ENCODE measurements at places on chromosomes 7 and 10.

- peak overlapping the region; percentile 56 for H3K4me3 ChIP-seq
- H3K36me3 ChIP-seq: no peaks in the 10 kb centered on the region
- peak overlapping the region; percentile 79 for H3K27ac ChIP-seq
- H3K4me1 ChIP-seq: peaks cover 41% of the 10 kb centered on the region
- H3K27me3 ChIP-seq: no peaks in the 10 kb centered on the region
These were observed 132.1 kb downstream of the KLF6 start for GRCh38 chr10:3652886-3653285.

GRCh38 chr10:21084700-21085099 is 187.6 kb upstream of the NEBL start:
- no peak for DNase-seq
- H3K27ac ChIP-seq: no peak overlapping the region
- H3K27me3 ChIP-seq: no peaks in the 10 kb centered on the region

- H3K4me1 ChIP-seq: no peaks in the 10 kb centered on the region
- no peaks in the 10 kb centered on the region for H3K27me3 ChIP-seq
- H3K36me3 ChIP-seq: no peaks in the 10 kb centered on the region
These were observed 23.2 kb upstream of the ELAPOR2 start for GRCh38 chr7:87082675-87083074.

DNA sequence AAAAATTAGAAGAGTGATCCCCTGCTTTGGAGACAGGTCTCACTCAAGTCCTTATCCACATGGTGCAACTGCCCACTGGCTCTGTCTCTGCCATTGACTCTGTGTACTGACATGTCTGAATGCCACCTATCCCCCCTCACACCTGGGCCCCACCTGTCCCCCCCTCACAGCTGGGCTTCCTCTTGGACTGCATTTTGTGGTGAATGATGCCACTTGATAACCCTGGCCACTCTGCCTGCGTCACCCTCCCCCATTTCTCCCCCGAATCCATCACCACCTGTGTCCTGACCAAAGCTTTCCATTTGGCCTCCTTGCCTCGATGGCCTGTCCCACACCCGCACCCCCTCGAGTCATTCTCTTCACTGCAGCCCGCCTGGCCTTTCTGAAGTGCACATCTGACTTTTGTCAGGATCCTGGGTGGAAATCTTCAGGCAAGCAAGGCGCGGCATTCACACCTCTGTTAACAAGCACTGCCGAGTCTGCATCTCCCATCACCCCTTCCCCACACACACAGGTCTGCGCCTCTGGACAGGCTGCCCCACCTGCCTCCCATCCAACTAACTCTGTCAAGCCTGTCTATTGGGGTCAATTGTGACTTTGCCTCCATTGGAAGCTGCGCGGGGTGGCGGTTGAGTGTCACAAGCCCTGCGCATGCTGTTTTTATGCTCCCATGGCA is 175.3 kb upstream of the KLF14 start:
- no peaks in the 10 kb centered on the region for H3K27me3 ChIP-seq
- H3K27ac ChIP-seq: peak overlapping the region; percentile 14
- H3K4me3 ChIP-seq: no peak overlapping the region
- peaks cover 28% of the 10 kb centered on the region for H3K4me1 ChIP-seq

GRCh38 chr7:140225562-140226249 is 48.9 kb upstream of the KDM7A start:
- no peak overlapping the region for H3K27ac ChIP-seq
- H3K4me1 ChIP-seq: peaks cover 18% of the 10 kb centered on the region
- no peak overlapping the region for H3K4me3 ChIP-seq
- DNase-seq: no peak
- H3K27me3 ChIP-seq: peaks cover under 1% of the 10 kb centered on the region
- H3K36me3 ChIP-seq: no peaks in the 10 kb centered on the region

- no peak overlapping the region for H3K4me3 ChIP-seq
- DNase-seq: no peak
- H3K4me1 ChIP-seq: no peaks in the 10 kb centered on the region
- peaks cover 3% of the 10 kb centered on the region for H3K27me3 ChIP-seq
- H3K27ac ChIP-seq: no peak overlapping the region
These were observed 109.1 kb downstream of the LSM5 start for GRCh38 chr7:32381024-32381601.

GRCh38 chr10:51045871-51046270 is 28.4 kb upstream of the PRKG1 start:
- DNase-seq: no peak
- no peaks in the 10 kb centered on the region for H3K27me3 ChIP-seq
- no peak overlapping the region for H3K4me3 ChIP-seq
- no peaks in the 10 kb centered on the region for H3K36me3 ChIP-seq
- no peaks in the 10 kb centered on the region for H3K4me1 ChIP-seq

DNA sequence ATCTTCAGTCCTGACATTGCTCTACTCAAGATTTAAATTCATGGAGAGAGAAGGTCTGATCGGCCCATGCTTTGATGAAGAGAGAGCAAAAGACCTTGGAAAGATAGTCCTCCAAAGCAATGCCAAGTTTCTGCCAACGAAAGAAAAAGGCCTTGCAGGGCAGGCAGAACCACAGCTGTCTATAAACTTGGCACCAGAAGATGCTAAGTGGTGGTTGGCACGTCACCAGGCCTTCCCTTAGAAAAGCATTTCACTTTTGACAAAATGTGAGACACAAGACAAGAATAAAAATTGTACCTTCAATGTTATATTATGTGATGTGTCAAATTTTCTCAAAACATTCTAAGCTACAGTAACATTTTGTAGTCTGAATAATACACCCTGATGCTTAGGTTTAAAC is 42.0 kb upstream of the FGFR2 start:
- H3K27ac ChIP-seq: no peak overlapping the region
- H3K36me3 ChIP-seq: no peaks in the 10 kb centered on the region
- no peaks in the 10 kb centered on the region for H3K27me3 ChIP-seq
- DNase-seq: no peak
- H3K4me3 ChIP-seq: no peak overlapping the region
- no peaks in the 10 kb centered on the region for H3K4me1 ChIP-seq

DNA sequence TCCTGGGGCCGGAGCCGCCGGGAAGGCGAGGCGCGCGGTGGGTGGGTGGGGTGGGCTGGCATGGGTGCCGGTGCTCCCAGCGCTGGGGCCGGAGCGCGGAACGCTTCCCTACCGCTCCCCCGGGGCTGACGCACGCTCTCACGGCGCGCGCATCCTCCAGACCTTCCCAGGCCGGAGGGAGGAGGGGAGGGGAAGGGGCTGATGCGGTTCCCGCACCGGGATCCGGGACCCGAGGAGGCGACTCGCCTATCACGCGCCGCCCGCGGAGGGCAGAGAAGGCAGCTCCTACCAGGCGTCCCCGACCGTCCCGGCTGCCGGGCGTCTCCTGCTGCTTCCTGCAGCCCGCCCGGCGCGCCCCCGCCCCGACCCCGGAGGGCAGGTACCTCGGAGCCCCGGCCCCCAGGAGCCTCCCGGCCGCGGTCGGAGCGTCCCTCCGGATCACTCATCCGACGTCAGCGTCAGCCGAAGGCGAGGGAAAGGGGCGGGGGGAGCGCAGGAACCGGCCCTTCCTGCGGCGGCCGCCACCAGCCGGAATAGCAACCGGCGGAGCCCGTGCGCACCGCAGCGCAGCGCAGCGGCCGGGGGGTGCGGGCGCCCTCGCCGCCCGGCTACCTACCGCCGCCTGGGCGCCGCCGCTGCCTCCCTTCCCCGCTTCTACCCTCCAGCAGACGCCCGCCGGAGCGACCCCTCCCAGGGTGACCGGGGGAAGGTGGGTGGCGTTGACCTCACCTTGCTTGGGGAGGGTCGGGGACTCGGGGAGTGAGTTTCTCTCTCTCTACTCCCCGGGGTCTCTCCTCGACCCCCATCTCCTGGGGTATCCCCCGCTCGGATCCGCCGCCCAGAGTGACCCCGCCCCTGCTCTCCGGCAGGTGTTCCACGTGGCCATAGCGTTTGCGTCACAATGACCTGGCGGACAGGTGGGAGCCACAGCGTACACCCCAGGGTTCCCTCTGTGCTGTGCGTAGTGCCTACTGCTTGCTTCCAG is at the start of gene ICA1:
ICA1 (minus strand) TSS at position 457 of the 985 bp plus-strand sequence. CDS start 26,241 bp downstream, outside the sequence.
- peaks cover 7% of the 10 kb centered on the region for H3K4me1 ChIP-seq
- H3K27me3 ChIP-seq: peaks cover 60% of the 10 kb centered on the region
- H3K4me3 ChIP-seq: no peak within 1 kb of the TSS
- H3K36me3 ChIP-seq: no peaks in the 10 kb centered on the region

- H3K27me3 ChIP-seq: no peaks in the 10 kb centered on the region
These were observed 26.1 kb downstream of the ZFAND4 start for GRCh38 chr10:45646384-45647050.

DNA sequence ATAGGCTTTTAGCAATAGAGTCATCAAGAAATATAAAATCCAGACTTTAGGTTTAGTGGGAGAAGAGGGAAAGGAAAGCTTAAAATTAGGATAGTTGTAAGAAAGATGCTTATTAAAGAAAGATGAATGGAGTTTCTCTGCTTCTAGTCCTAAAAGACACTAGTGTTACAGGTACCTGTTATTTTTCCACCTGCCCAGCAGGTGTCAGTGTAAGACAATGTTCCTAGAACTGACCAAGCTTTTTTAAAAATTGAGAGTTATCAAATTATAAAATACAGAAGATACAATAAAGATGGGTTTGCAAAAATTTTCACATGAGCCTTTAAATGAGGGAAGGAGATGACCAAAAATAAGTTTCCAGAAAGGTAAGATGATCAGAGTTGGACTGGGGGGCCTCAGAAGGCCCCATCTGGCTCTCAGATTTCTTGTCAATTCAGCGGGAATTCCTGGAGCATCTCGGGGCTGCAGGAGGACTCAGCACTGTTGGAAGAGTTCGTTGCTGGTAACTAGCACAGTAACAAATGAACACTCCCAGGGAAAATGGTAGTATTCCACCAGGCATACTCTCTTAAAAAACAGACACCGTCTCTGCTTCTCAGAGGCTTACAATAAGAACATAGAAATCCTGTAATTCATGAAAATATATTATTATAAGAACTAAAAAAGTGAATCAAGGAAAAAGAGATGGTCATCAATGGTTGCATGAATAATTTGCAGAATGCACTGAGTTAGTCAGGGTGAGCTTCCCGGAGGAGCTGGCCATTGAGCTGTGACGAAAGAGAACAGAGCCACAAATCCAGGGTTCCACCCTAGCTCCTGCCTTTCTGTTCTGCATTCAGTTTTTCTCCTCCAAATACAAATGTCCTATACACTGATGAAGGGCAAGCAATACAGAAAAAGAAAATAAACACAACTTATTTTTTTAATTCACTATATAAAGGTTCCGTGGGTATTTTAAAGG is 71.8 kb upstream of the PIK3CG start:
- no peaks in the 10 kb centered on the region for H3K27me3 ChIP-seq
- no peaks in the 10 kb centered on the region for H3K4me1 ChIP-seq
- no peak for DNase-seq
- H3K4me3 ChIP-seq: no peak overlapping the region

DNA sequence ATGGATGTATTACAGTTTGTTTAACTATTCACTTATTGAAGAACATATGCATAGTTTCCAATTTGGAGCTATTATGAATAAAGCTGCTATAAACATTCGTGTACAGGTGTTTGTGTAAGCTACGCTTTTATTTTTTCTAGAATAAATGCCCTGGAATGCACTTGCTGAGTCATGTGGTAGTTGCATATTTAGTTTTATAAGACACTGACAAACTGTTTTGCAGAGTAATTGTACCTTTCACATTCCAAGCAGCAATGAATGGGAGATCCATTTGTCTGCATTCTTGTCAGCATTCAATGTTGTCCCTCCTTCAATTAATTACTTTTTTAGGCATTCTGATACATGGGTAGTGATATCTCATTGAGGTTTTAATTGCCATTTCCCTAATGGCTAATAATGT is 373.6 kb upstream of the GHITM start:
- H3K27ac ChIP-seq: no peak overlapping the region
- H3K4me3 ChIP-seq: no peak overlapping the region
- no peak for DNase-seq

DNA sequence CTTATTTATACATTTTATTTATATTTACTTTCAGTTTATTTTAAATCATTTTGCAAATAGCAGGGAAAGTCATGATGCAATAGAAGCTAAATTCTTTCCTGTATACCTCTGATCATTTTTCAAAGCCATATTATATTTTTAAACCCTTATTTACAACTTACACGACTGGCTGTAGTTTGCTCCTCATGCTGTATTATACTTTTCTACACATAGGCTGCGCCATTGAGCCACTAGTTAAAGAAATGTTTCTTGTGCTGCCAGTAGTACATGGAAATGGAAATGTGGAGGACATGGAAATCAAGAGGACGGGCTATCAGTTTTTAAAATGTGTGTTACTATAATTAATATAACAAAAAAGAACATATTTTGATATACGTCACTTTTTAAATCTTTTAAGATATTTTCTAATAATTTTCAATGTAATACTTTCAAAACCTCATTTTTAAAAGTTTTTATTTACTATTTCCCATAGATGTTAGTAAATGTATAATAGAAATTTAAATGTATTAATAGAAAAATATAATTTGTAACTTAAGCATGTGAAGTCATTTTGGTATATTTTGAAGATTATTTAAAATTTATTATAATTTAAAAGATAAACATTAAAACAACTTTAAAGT is 118.5 kb downstream of the VTI1A start:
- H3K27ac ChIP-seq: no peak overlapping the region
- H3K4me3 ChIP-seq: no peak overlapping the region
- DNase-seq: peak; percentile 52
- no peaks in the 10 kb centered on the region for H3K36me3 ChIP-seq
- H3K4me1 ChIP-seq: no peaks in the 10 kb centered on the region

GRCh38 chr7:80942261-80943041 is 23.6 kb upstream of the SEMA3C start:
- DNase-seq: no peak
- no peaks in the 10 kb centered on the region for H3K4me1 ChIP-seq

DNA sequence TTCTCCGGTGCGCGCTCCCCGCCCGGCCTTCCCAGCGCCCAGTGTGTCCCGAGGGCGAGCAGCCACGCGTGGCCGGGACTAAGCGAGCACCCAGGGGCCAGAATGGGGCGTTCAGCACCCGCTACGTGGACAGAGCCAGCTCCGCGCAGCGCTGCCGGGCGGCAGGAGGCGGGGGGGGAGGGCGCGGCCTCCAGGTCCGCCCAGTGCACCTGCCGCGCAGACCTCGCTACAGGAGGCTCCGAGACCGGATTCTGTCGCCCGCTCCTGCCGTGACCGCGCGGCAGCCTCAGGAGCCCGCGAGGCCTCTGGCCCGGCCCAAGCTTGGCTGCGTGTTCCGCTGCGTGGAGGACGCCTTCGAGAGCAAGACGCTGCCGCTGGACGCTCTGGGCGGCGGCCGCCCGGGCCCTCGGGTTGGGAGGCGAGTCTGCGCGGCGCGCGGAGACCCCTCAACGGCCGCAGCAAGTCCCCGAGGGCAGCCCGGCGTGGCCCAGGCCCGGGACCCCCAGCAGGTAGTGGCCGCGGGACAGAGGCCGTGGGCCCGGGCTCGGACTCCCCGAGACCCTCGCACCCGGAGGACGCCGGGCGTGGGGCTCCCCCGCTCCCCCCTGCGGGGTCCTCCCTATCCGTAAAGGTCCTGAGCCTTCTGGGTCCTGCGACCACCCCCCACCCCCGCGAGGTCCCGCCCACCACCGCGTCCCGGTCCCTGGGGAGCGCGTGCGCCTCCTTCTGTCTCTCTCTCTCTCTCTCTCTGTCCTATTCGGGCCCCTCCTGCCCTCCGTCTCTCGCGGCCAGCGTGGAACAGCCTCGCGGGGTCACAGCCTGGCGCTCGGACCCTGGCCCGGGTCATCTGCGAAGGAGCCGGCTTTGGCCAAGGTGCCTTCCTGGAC is 904 bp upstream of the DPYSL4 start:
- H3K36me3 ChIP-seq: no peaks in the 10 kb centered on the region
- no peak overlapping the region for H3K27ac ChIP-seq
- no peaks in the 10 kb centered on the region for H3K27me3 ChIP-seq
- no peak overlapping the region for H3K4me3 ChIP-seq
- no peaks in the 10 kb centered on the region for H3K4me1 ChIP-seq
- no peak for DNase-seq

GRCh38 chr10:2619472-2619871 is 447.9 kb upstream of the PFKP start:
- H3K4me1 ChIP-seq: no peaks in the 10 kb centered on the region
- H3K36me3 ChIP-seq: no peaks in the 10 kb centered on the region
- H3K27ac ChIP-seq: no peak overlapping the region

Measured in DND-41 (cell line).